ENCODE measurements at places on chromosomes 2 and 18.

- no peak for DNase-seq
Measured at GRCh38 chr2:149012545-149012944, 26.0 kb upstream of the LYPD6B start.

DNA sequence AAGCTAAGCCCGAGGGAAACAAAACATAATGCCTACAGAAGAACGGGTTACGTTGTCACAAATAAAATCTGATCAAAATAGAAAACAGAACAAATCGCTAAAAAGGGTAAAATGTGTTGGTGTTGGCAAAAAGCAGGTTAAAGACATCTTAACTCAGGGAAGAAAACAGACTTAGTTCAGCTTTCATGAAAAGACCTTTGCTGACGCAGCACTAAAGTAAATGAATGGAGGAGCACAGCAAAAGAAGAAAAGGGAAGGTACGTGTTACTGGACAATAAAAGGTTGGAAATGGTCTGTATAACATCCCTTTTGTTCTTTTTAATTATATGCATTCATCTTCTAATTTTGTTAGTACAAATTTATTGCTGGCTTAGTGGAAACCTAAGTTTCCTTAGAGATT is 117.4 kb upstream of the DSEL start:
- no peak for DNase-seq

DNA sequence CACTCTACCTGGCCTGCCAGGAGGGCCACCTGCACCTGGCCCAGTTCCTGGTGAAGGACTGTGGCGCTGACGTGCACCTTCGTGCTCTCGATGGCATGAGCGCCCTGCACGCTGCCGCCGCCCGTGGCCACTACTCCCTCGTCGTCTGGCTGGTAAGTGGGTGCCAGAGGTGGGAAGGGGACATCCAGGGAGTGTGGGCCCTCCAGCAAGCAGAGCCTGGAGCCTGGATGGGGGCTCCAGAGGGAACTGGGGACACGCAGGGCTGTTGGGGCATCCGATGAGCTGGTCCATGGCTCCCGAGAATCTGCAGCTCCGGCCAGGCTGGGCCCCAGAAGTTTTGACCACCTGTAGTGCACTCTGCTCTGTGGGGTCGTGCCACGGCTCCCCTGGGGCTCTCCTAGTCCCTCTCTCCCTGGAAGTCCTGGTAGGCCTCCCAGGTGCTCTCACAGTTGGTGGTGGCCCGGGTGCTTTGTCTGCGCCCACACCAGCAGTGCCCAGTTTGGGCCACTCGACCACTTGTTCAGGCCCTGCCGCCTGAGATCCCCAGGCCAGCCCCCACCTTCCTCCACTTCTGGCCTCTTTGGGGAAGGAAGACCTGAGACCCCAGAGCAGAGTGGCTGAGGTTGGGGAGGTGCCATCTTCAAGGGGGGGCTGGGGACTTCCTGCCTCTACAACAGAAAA is 4.7 kb downstream of the ESPNL start:
- DNase-seq: no peak

DNA sequence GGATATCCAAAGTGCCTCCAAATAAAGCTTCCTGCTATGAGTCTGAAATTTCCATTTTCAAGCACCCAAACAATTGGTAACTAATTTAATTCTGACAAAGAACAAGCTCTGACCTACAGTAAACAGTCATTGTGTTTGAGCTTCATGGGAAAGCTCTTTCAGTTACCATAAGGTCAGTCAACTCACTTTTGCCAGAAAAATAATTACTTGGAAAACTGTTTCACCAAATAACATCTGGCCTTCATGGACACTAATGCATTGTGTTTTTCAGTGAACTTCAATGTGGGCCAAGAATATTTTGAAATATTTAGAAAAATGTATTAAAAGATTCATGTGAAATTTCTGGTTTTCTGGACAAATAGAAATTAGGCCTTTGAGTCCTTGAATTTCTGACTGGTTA is 369.9 kb downstream of the GALR1 start:
- DNase-seq: no peak

DNA sequence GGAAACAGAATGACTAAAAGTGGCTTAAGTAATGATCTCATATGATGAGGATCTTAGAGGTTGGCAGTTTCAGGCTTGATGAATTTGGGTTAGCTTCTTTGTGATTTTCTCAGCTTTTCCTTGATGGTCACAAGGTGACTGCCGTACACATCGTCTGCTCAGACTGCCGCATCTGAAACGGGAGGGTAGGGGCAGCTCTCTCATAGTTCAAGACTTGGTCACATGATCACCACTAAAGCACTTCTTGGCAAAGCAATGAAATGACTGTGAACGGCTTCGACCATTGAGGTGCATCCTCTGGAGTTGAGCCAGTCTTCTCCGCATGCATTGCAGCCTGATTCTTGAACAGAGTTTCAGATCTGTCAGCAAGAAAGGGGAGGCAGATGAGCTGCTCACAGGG is 43.8 kb downstream of the LPIN1 start:
- DNase-seq: no peak

DNA sequence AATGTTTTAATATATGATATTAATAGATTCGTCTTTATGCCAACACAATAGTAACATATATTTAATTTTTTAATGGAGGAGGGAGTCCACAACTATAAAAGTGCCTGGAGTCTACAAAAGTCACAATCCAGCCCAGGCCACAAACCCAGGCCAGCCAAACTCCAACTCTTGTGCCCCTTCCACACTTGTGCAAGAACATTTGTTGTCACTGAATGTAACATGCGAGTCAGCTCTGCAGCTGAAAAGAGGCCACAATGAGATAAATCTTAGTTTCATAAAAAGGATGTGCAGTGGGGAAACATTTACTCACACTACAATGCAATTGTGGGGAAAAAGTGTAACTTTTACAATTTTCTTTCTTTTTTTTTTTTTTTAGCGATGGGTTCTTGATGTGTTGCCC is 110.8 kb downstream of the MCFD2 start:
- DNase-seq: no peak

DNA sequence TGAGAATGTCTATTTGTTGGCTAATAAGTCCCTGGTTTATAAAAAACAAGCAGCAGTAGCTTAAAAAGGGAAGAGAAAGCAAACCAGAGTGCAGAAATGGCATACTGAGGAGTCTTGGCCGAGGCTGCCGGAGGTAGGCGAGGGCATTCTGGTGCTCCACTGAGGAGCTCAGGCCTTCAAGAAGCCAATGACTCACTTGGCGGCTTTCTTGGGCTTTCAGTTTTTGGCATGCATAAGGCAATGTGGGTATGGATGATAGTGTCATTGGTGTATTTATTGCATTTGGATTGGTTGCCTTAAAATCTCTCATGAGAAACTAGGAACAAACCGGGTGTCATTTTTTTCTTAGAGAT is 119.6 kb upstream of the ARL5A start:
- DNase-seq: no peak

DNA sequence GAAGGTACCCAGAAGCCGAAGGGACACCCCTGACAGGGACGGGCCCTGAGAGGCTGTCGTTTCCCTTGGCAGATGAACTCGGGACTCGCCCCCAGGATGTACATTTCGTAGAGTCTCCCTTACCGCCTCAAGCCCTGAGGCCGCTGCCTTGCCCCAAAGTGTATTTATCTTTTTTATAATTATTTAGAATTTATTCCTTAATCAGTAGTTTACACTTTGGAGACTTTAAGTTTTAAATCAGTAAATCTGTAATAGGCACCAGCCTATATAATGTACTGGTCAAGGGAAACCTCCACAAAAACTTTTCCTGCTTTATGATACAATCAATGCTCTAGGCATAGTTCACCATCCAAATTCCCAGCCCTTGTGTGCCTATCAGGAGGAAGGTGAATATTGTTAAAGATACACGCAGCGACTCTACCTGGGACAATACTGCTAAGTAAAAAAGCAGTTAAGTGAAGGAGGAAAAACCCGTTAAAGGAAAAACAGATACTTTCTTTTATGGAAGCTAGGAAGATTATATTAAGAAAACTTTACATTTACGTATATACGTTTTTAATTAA is 848 bp downstream of the VRK2 start:
- no peak for DNase-seq

- no peak for DNase-seq
Measured at GRCh38 chr2:168120730-168121129, 126.7 kb downstream of the STK39 start.

GRCh38 chr18:58870130-58870529 is 5.5 kb downstream of the ZNF532 start:
- no peak for DNase-seq

DNA sequence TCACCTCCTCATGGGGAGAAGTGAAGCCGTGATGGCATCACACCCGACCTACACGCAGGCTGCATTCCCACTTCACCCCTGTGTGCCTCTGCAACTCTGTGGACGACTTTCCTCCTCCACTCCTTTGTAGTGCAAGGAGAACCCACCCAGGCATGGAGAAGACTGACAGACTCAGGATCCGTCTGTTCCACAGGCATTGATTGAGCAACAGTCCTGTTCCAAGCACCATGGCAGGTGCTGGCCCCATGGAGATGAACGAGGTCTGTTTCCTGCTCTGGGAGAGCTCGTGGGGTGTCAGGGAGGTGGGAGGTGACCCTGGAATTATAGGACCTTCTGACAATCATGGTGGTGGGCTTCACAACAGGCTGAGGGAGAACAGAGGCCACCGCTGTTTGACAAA is 284.7 kb upstream of the HDAC4 start:
- DNase-seq: no peak

- DNase-seq: no peak
Measured at GRCh38 chr2:20592106-20593071, 58.5 kb downstream of the HS1BP3 start.

Data from stimulated activated CD4-positive, alpha-beta T cell treated with anti-CD3 and anti-CD28 coated beads, TNF-alpha, amount 100 ng/mL, for 24 hours (primary cell).